Activated CD8-positive, alpha-beta memory T cell treated with anti-CD3 and anti-CD28 coated beads for 1 hour (primary cell): ENCODE measurements at places on chromosomes 6 and 20.

- no peak for DNase-seq
Observed at GRCh38 chr20:19758501-19759331, 658 bp downstream of the RIN2 start.

DNA sequence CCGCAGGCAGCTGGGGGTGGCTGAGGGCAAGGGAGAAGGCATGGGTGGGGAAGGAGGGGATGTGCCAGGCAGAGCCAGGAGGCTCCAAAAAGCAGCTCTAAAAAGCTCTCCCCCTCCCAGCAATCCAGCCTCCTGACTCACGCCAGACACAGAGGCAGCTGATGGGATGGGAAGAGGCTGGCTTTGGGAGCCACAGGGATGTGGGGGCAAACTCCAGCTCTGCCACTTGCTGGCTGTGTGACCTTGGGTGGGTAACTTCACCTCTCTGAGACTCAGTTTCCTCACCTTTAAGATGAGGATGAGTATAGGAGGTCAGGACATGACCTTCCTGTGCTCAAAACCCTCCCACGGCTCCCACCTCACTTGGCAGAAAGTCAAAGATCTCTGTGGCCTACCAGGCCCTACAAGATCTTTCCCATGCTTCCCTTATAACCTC is 148.9 kb downstream of the CEBPB start:
- no peak for DNase-seq

DNA sequence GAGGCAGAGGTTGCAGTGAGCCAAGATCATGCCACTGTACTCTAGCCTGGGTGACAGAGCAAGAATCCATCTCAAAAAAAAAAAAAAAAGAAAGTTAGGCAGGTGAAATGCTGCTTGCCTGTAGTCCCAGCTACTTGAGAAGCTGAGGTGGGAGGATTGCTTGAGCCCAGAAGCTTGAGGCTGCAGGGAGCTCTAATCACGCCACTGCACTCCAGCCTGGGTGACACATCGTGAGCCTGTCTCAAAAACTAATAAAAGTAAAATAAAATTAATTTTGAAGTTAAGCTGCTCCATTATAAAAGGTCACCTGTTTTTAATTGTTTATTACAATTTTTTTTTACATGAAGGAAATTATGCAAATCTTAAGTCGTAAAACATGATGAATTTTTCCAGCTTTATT is 23.2 kb upstream of the SAMHD1 start:
- no peak for DNase-seq

GRCh38 chr6:140879946-140880345 is 1252.8 kb upstream of the GJE1 start:
- DNase-seq, result no peak

DNA sequence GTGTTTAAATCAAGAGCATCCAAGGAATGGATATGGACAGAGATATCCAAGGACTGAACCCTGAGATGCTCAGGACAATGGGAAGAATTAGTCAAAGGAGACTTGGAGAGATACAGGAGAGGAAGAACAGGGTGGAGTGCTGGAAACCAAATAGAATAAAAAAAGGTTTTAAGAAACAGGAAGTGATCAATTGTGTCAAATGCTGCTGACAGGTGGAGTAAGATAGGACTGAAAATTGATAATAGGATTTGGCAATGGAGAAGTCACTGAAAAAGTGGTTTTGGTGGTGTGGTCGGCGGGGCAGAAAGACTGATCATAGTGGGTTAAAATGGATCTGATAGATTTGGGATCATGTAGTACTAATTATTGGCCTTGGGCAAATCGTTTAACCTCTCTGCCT is 37.9 kb upstream of the PNRC1 start:
- DNase-seq, result no peak

DNA sequence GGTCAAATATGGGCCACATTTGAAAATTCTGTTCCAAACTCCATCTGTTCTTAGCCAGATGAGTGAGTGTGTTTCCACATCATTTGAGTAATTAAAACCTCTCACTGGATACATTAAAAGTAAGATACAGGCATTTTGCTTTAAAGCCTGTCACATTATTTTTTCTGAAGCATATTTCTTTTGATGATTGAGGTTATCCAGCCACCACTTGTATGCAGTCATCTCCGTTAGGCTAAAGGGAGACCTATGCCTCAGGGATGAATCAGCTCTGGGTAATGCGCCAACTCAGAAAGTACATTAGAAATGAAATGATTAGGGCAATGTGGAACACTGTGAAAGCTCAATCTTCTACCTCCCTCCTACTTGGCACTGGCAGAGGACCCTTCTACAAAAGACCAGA is 90.7 kb downstream of the SNAP25 start:
- DNase-seq, result no peak

DNA sequence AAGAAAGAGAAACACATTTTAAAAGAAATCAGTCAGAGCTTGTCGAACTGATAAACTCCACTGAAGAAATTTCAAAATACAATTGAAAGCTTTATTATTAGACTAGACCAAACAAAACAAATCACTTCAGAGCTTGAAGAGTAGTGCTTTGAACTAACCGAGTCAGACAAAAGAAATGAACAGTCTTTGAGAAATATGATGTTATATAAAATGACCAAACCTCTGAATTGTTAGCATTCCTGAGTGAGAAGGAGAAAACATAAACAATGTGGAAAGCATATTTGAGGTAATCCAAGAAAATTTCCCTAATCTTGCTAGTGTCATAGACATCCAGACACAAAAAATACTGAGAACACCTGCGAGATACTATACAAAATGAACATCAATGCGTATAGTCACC is 13.2 kb upstream of the CST4 start:
- DNase-seq, result no peak

GRCh38 chr6:138540468-138540867 is 41.2 kb upstream of the NHSL1 start:
- no peak for DNase-seq

DNA sequence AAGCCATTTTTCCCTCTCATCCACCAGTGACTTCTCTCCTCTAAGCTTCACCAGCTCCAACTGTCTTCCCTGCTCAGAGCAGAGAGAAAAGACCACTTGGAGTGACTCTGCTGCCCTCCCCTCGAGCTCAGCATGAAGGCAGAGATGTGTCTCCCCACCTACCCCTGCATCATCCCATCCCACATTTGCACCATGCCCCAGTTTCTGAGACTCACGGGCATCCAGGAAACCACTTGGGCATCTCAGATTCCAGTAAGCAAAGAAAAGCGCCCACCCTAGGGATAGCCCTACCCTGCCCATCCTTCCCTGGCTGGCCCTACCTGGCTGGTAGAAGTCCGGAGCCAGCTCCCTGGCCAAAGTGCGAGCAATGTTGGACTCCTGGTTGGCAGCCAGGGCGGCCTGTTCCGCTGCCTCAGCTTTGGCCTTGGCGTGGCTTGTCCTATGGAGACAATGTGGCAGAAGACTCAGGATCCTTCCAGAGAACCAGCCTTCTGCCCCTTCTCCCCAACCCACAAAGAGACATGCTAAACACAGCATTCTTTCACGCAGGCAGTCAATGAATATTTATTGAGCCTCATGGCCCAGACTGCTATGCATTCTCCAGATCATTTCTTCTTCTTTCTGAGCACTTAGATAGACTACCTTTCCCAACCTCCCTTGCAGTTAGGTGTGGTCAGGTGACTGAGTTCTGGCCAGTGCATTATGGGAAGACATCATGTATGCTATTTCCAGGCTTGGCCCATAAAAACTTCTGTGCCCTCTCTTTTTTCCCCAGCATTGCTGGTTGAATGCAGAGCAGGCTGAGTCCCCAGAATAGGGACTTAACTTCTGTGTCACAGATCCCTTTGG is 68.6 kb downstream of the JPH2 start:
- DNase-seq, result no peak

GRCh38 chr20:22339091-22339881 is 245.1 kb downstream of the FOXA2 start:
- no peak for DNase-seq

DNA sequence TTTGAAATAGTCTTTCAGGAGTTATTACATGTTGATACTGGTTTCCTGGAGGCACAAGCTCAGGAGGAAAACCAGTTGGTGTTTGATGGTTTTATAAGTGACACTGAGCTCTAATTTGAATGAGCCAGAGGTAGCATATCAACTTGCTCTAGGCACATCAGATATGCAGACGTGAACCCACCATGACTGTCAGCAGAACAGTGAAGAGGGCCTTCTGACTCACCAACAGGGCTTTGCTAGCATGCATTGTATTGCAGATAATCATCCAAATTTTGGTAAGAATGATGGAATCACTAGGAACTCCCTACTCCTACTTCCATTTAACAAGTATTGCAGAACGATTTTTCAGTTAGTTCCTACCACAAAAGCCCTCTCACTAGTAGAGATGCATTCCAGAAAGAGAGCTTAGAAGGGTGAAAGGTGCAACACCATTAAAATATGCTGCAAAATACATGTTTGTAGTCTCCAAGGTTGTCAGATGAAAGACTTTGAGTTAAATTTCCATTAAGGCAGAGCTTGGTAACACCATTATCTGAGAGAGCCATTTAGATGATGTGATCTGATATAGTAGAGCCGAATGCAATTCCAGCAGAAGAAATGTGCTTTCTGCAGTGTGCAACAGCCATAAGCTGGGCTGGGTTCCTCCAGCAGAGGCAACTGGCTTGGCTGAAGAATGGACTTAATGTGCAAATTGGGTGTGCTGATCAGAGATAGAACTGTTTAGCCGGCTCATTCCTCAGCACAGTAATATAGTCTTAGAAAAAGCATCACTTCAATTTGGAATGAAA is 968.7 kb upstream of the ADGRB3 start:
- no peak for DNase-seq

- DNase-seq, result no peak
Observed at GRCh38 chr20:4613184-4613583, 108.5 kb upstream of the PRND start.

GRCh38 chr6:118501099-118501498 is 47.0 kb upstream of the PLN start:
- no peak for DNase-seq

DNA sequence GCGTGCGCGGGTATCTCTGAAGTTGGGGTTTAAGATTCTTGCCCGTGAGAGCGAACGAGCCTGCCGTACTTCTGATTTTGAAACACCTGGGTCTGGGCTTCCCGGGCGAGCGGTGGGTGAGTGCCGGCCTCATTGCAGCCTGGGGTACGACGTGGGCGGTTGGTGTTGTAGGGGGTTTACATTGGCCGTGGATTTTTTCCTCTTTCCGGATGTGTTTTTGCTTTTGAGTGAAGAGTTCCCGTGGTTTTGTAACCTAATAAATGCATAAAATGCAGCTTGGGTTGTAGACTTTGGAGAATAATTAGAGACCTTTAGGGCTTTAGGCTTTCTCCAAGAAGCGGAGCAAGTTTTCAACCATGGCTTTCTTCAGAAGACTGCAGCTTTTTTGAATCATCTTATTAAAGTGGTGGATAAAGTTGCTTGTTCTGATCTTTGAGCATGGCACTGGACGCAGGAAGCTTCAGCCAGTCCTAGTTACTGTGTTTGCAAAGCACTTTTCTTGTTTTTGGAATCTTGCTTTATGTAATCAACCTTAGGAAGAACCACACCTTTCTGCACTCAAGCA is 314 bp downstream of the FARS2 start:
- DNase-seq, result no peak

DNA sequence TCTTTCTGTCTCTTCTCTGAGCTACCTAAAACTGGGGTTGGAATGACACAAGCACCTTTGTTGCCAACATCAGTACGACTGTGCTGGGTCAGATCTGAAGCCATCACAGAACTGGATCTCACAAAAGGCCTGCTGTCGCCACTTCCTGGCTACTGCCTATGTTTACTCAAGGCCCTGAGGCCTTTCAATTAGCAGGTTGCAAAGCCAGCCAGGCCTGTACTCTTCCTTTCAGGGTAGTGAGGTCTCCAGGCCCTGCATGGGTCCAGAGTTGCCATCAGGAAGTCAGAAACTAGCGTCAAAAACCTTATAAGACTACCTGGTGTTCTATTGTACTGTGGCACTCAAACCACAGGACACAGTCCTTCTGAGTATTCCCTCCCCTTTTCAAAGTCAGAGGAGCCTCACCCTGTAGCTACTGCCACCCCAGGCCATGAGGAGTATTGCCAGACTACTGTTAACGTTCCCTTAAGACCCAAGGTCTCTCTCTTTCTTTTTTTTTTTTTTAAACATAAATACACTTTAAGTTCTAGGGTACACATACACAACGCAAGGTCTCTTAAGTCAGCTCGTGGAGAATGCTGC is 937.4 kb upstream of the GJE1 start:
- no peak for DNase-seq

- no peak for DNase-seq
Observed at GRCh38 chr6:21523652-21524051, 69.9 kb upstream of the SOX4 start.

DNA sequence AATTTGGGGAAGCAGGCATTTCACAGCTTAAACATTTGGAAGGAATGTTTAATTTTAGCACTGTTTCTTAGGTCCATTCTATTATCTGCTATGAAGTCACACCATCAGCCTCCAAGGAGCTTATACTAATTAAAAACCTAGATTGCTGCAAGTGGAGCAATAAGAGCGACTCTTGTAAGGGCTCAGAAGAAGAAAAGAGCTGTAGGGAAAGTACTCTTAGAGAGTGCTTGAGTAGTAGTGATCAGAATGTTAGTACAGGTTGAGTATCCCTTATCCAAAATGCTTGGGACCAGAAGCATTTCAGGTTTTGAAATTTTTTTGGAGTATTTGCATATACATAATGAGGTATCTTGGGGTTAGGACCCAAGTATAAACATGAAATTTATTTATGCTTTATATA is 285.3 kb downstream of the UBE3D start:
- DNase-seq, result no peak
